ENCODE measurements at places on chromosomes 1 and 21. TPM values are rescaled to one million over a fixed set of nuclear protein-coding genes. Genes with fewer than 3 reads are reported as not detected.

DNA sequence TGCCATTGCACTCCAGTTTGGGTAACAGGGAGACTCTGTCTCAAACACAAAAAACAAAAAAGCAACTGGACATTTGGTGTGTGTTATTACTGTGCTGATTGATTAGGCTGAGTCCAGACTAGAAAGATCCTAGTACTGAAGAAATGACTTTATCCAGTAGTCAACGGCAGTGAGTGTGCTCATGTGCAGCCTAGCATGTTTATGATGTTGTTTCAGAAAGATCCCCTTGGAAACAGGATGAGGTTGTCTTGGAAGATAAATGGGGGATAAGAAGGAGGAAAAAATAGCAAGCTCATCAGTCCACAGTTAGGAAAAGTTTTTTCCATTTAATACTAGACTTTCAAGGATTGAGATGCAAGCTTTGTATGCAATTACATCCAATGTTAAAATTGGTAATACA, 14.3 kb downstream of the RUSC1 start:
- no peak for DNase-seq

DNA sequence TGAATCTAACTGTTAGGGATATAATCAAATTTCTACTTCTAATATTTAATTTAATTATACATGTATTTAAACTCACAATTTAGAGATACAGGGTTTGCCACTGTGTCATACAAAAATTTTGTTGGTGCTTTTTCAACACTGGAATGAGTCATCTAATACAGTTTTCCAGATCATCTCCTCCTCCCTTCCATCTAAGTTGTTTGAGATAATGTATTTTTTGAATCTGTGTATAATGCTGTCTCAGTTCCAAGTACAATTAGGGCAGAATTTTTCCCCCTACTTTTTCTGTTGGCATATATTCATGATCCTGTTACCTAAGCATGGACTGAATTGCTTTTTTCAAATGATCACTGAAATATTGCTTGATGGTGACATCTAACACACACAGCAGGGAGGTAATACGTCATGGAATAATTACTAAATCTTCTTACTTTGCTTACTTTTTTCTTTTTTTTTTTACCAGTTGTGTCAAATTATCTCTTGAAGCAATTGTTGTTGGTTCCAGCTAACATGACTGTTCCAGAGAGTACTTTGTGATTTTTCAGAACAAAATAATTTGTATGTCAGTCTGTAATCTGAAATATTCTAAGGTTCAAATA, 146.0 kb downstream of the MAGI3 start:
- DNase-seq = no peak

GRCh38 chr1:15322648-15323350, 75.8 kb downstream of the FHAD1 start:
- DNase-seq = no peak

GRCh38 chr1:116340506-116341231, 32.4 kb upstream of the ATP1A1 start:
- DNase-seq = no peak

- DNase-seq = no peak
These were observed 221.9 kb downstream of the ATG4C start for GRCh38 chr1:63005812-63006211.

- DNase-seq = no peak
These were observed 199.3 kb upstream of the ZC3H12A start for GRCh38 chr1:37274938-37275631.

DNA sequence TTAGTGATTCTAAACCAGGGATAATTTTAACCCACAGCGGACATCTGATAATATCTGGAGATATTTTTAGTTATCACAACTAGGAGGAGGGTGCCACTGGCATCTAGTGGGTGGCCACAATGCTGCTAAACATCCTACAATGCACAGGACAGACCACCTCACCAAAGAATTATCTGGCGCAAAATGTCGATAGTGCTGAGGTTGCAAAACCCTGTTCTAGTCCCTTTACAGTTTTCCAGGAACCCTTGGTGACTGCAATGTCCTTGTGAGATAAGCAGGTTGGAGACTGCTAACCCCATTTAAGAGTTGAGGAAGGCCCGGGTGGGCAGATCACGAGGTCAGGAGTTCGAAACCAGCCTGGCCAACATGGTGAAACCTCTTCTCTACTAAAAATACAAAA, 163.1 kb upstream of the BEND5 start:
- no peak for DNase-seq

DNA sequence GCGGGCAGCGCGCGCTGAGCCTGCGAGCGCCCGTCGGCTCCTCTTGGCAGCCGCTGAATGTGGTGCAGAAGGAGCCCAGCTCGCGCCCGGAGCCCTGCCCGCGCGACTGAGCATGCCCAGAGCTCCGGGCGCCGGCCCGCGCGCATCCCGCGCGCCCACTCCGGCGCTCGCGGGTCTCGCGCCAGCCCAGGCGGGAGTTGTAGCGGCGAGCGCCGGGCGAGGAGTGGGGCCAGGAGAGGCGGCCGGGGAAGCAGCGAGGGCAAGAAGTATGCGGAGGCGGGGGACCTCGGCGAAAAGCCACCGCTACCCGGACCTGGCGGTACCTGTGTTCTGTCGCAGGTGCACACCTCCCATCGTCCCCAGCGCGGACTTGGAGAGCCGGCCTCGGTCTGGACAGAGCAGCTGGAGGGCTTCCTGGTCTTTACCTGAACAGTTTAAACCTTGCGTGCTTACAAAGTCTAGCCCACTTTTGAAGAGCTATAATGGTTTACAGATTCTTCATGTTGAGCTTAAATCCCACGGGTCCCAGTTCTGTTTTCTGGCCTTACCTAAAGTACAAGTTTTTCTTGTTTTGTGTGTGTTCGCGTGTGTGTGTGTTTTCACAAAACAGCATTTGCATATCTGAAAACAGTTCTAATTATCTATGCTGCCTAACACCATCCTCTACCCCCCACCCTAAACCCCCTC, at the start of gene DDAH1:
DDAH1 (minus strand) TSS at position 61 of the 687 bp plus-strand sequence. CDS start 114 bp downstream, outside the sequence.
- no peak for DNase-seq

GRCh38 chr1:18166929-18167328, 59.3 kb downstream of the IGSF21 start:
- DNase-seq = no peak

DNA sequence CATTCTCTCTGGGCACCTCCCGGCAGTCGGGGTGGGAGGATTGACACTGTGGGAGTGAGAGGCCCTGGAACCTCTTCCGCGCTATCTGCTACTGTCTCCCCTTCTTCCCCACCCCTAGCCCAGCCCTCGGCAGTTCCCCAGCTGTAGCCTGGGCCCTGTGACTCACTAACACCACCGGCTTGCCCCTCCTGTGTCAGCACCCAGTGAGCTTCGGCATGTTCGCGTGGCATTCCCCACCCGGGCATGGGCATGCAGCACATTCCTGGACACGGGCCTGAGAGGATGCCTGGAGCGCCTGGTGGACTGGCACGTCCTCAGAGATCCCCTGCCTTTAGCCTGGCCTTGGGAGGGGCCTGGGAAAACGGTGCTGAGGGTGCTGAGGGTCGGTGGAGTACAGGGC, 1.3 kb downstream of the CDK18 start:
- DNase-seq = peak; percentile 92

- DNase-seq = no peak
These were observed 15.0 kb downstream of the NFIA start for GRCh38 chr1:61097317-61097716.

DNA sequence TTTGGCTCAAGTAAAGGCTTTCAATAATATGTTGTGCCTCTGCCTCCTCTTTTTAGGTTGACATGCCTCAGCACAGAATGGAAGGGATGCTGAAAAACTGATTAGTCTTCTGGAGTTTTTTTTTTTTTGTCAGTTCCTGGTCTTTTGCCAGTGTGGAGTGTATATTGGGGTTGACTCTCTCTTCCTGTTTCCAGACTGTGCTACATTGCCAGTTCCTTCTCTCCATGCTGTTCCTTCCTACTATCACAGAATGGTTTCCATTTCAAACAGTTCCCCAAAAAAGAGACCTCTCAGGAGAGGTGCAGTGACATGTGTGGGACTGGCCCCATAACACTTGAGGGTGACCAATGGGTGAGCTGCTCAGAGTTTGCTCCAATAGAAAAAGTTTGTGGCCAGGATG, 101.7 kb upstream of the ETV3 start:
- no peak for DNase-seq

- DNase-seq = no peak
These were observed 43.6 kb upstream of the TMEM61 start for GRCh38 chr1:54936791-54937190.

DNA sequence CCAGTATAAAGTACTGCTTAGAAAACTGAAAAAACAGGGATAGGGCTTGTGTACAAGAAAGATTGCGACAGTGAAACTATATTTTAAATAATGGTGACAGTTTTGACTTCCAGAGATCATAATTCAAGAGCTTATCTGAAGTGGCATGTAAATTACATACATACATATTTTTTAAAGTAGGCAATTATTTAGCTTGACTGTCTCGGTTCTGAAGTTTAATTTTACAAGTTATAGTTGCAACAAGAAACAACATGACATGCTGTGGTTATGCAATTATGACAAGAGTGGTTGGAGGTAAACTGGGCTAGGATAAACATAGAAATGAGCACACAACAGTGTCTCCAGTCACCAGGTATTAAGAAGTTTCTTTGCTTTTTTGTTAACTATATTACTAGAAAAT, 4.1 kb downstream of the C1orf21 start:
- DNase-seq = no peak

DNA sequence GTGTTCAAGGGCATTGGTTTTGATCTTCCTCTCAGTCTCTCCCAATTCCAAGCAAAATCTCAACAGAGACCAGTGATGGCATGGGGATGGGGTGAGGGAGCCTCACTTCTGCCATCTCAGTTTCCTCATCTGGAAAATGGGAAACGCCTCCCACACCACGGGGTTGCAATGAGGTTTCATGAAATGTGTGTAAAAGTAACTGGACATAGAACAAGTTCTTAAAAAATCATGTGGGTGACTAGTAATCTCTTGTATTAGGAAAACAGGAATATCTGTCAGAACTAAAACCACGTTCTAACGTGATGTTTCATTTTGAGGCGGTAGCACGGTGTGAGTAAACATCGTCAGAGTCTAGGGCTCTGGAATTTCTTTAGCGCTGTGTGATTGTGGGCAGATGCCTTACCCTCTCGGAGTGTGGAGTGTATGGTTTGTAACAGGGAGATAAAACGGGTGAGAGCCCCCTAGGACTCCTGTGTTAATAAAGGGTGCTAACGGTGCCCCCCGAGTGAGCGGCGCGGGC, 55.5 kb upstream of the DNAJC6 start:
- DNase-seq = no peak

DNA sequence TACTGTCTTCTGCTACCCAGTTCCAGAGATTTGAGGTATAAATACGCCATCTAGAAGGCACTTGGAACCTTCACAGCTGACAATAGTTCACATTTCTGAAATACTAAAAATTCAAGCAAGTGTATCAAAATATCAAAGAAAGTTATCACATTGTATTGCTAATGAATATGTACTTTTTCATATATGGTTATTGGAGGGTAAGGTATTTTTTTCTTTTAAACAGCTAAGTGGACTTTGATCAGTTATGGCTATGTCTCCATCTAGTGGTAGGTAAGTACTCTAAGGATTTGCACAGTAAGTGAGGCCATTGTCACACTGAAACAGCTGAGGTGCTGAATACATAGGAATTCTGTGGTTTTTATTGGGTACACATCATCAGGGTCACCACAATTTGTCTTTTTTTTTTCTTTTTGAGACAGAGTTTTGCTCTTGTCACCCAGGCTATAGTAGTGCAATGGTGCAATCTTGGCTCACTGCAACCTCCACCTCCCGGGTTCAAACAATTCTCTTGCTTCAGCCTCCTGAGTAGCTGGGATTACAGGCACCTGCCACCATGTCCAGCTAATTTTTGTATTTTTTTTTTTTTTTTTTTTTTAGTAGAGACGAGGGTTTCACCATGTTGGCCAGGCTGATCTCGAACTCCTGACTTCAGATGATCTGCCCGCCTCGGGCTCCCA, 49.1 kb upstream of the CR2 start:
- DNase-seq = no peak

- DNase-seq = no peak
These were observed 109.4 kb downstream of the NAV1 start for GRCh38 chr1:201648066-201648906.

- DNase-seq = no peak
These were observed 23.8 kb upstream of the ECE1 start for GRCh38 chr1:21313886-21314721.

DNA sequence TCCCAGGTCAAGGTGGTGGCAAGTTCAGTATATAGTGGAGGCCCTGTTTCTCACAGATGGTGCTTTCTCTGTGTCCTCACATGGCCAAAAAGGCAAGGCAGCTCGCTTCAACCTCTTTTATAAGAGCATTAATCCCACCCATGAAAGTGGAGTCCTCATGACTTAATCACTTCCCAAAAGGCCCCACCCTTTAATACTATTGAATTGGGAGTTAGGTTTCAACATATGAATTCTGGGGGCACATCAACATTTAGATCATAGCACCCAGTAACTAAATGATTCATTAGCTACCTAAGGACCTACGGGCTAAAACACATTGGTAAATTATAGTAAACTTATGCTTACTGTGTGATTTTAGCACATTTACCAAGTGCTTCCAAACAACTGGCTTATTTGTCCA, 317.9 kb downstream of the LTN1 start:
- DNase-seq = no peak

WLS gene
- total RNA-seq = 78.0 TPM

APP gene
- total RNA-seq = 334 TPM

LORICRIN gene
- total RNA-seq = not detected

KRTAP10-4 gene
- total RNA-seq = not detected

KRTAP26-1 gene
- not detected for total RNA-seq

ST6GALNAC5 gene
- total RNA-seq = 1.9 TPM

MNDA gene
- total RNA-seq = 6.9 TPM

TMPRSS2 gene
- not detected for total RNA-seq

PRXL2B gene
- total RNA-seq = 3.4 TPM

CD1B gene
- total RNA-seq = not detected

Data from cardiac septum (tissue), 1 donor.